Breast epithelium (tissue), 4 donors: ENCODE measurements at places on chromosomes 2 and 18. TPM values are rescaled to one million over a fixed set of nuclear protein-coding genes. Genes with fewer than 3 reads are reported as not detected.

- no peaks in the 10 kb centered on the region for H3K27me3 ChIP-seq
- no peak overlapping the region for H3K4me3 ChIP-seq
Observed at GRCh38 chr18:41972067-41972925, 17.3 kb downstream of the PIK3C3 start.

The AGXT gene
- total RNA-seq: not detected

The HOXD11 gene
- not detected for total RNA-seq

GRCh38 chr2:186523791-186524190 lies 37.7 kb downstream of the ZC3H15 start:
- DNase-seq: no peak
- H3K36me3 ChIP-seq: no peaks in the 10 kb centered on the region
- H3K4me1 ChIP-seq: no peaks in the 10 kb centered on the region
- H3K4me3 ChIP-seq: no peak overlapping the region

- no peaks in the 10 kb centered on the region for H3K27me3 ChIP-seq
- no peak overlapping the region for H3K4me3 ChIP-seq
- H3K27ac ChIP-seq: no peak overlapping the region
- no peak for DNase-seq
- H3K36me3 ChIP-seq: no peaks in the 10 kb centered on the region
Observed at GRCh38 chr18:76537621-76538020, 42.6 kb upstream of the ZNF516 start.

DNA sequence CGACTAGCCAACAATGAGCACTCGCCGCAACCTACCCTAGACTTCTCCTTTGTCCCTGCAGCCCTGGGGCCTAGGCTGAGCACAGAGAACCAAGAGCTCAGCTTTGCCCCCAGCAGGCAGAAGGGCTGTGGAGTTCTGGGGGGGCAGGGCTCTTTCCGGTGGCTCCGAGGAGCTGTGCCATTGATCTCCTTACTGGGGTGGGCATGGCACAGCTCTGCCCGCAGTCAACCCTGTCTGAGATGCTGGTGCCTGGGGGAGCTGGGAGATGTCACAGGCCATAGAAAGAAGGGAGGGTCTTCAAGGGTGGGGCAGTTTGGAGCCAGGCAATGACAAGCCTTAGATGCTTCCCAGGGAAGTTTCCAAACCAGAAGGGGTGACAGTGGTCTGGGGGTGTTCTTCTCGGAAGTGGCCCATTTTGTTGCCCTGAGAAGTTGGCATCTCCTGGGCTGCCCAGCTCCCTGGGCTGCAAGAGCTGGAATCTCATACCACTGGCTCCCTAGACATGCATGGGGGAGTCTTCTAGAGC lies 14.1 kb upstream of the GPR55 start:
- H3K27ac ChIP-seq: no peak overlapping the region
- H3K36me3 ChIP-seq: no peaks in the 10 kb centered on the region
- no peaks in the 10 kb centered on the region for H3K4me1 ChIP-seq
- no peak for DNase-seq
- no peak overlapping the region for H3K4me3 ChIP-seq
- H3K27me3 ChIP-seq: no peaks in the 10 kb centered on the region

- DNase-seq: no peak
- H3K27ac ChIP-seq: no peak overlapping the region
- H3K4me1 ChIP-seq: no peaks in the 10 kb centered on the region
- H3K36me3 ChIP-seq: no peaks in the 10 kb centered on the region
Observed at GRCh38 chr18:54843314-54843713, 15.0 kb downstream of the RAB27B start.

The DSG1 gene
- total RNA-seq: 2.6 TPM
